ENCODE measurements at places on chromosomes 3 and 15.

- DNase-seq = no peak
These were observed 154.6 kb downstream of the MAGI1 start for GRCh38 chr3:65884071-65884470.

DNA sequence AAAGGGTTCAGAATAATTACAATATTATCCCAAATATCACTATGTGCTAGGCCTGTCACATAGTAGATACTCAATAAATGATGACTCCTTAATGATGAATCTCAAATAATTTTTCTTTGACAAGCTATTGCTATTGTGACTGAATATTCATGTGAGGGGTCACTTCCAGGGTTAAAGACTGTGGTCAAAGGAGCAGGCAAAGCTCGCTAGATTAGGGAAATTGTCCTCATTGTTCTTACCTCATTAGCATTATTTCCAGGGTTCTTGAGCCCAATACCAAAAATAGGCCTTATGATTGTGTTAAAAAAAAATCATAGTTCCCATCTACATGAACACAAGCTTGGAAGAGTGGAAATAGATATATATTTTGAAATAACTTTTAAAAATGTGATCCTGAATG, 252.2 kb downstream of the GAP43 start:
- DNase-seq = no peak

DNA sequence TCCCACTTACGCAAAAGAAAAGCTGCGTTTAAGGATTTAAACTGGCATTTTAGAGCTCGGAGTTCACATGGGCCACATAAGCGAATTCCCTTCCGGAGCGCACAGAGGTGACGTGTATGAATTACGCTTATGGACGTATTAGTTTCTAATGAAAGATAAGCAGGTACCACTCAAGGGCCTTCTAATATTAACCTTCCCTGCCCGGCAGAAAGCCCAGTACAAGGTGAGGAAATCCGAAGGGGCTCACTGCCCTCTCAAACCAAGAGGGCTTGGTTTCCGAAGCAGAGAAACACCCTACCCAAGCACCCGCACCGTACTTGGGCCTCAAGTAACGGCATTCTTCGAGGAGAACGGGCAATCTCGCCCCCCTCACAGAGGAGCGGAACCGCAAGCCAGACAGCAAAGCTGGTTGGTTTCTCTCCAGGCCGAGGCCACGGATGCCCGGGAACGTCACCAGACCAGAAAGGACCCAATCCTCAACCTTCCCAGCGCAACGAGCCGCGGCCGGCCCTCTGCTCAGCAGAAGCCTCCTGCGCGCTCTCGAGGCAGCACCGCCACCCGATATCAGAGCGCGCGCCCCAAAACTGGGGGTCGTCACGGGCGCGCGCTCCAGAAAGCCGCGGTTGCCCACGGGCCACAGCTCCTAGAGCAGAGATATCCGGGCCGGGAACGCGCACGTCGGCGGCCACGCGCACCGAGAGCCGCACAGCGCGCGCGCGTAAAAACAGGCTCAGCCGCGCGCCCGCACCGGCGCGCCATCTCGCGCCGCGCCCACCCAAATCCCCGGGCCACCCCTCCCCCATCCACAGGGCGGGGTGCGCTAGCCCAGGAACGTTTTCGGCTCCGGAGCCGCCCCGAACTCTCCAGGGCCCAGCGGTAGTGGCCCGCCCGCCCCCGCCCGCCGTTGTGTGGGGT, 676 bp downstream of the QRICH1 start:
- DNase-seq = peak; percentile 75

GRCh38 chr3:118782755-118783202, 251.9 kb downstream of the IGSF11 start:
- no peak for DNase-seq

- DNase-seq = no peak
These were observed 277.4 kb upstream of the NR2E3 start for GRCh38 chr15:71532994-71533393.

- no peak for DNase-seq
These were observed 84.5 kb downstream of the ASB7 start for GRCh38 chr15:100686725-100687473.

DNA sequence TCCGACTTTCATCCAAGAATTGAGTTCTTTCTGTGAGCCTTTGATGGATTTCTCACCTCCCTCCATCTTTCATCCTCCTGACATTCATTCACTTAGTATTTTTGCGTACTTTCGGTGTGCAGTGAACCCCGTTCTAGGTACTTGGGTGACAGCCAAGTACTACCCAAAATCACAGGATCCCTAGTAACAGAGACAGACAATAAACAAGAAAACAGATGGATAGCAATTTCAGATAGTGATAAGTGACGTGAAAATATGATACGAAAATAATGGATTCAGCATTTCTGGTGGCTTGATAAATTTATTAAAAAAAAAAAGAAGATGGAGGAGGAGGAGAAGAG, 264 bp upstream of the CMTM6 start:
- no peak for DNase-seq

DNA sequence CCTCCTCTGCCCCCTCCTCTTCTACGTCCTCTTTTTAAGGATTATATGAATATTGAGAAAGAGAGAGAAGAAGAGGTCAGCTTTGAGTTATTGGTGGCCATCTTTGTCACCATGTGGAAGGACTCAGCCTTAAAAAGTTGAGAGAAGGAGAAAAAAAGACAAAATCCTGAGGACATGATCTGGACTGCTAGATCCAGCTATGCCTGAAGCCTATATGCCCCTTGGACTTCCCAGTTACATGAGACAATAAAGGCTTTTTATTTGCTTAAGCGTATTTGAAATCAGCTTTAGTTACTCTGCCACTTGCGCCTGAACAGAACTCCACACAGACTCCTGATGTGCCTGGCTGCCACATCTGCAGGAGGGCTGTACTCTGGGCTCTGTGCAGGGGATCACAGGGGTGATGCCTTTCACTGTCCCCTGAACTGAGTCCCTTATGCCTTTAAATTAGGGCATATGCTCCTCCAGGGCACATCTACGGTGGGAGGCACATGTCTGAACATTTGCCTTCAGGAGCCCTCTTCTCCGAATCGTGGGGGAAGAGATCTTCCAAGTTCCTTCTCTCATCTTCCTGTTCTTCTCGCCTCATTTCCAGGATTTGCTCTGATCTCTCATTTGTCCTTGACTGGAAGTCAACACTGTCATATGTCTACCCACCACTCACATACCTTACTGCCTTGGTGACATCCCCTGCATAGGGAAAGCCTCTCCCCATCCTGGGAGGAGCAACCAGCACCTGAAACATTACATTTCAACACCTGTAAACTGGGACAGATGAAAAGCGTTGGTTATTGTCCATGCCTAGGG, 14.0 kb upstream of the PLA2G4E start:
- DNase-seq = no peak

DNA sequence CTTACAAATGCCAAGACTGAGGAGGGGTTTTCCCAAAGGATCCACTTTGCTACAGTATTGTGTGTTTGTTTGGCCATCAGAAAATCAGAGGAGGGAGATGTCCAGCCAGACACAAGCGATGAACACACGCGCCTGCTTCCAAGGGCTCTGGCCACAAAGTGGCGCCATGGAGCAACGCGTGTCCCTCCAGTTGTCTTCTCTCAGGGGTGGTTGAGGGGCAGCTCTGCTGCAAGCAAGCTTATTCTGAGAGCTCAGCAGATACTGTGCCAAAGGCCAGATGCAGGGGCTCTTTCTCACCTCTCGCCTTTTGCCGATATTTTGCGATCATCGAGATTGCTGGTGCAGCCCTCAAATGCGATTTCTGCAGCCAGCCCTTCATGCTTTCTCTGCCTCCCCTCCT, 88.9 kb upstream of the OSBPL11 start:
- DNase-seq = peak; percentile 15

- no peak for DNase-seq
These were observed 165.6 kb downstream of the LPP start for GRCh38 chr3:188319569-188319968.

GRCh38 chr3:139538733-139539132, 809 bp downstream of the RBP1 start:
- DNase-seq = no peak

DNA sequence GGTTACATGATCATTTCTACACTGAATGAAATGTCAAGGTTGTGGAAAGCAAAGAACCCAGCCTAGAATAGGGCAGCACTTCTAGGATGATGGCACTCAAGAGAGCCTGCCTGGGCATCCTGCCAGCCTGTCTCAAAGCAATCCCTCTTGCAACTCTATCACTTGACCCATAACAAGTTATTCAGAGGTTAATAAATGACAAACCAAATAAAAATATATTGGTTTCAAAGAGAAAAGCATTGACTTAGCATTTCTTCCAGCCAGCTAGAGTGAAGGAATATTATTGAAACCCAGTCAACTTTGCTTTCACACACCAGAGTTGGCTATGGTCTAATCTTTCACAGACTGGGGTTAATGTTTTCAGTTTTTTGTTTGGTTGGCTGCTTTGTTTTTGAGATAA, 214.6 kb upstream of the UBE2E2 start:
- no peak for DNase-seq
